ENCODE measurements at places on chromosomes 3 and 15. TPM values are rescaled to one million over a fixed set of nuclear protein-coding genes. Genes with fewer than 3 reads are reported as not detected.

- no peak overlapping the region for H3K4me3 ChIP-seq
- no peaks in the 10 kb centered on the region for H3K27me3 ChIP-seq
- H3K27ac ChIP-seq = no peak overlapping the region
- no peaks in the 10 kb centered on the region for H3K36me3 ChIP-seq
- DNase-seq = no peak
- no peaks in the 10 kb centered on the region for H3K4me1 ChIP-seq
Measured at GRCh38 chr15:39265261-39265660, 315.6 kb upstream of the THBS1 start.

DNA sequence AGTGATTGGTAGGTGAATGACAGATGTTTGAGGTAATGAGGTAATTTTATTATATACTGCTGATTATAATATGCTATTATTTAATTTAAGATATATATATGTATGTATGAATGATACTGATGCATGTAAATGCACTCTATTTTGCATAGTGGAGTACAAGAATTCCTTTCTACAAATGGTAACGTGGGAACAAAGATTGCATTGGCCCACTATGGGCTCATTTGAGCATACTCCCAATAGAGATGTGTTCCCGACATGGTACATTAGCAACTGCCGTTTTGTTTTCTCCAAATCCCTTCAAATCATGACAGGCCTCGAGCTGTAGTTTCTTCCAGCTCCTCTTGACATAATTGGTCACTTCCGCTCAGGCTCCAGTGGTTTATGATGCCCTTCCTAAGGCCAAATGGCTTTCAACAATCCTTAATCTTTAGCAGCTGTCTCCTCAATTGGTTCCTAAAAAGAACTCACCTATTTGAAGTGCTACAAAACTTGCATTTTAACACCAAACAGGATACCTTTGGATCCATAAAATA is 266.1 kb downstream of the ADAMTSL3 start:
- no peak for DNase-seq
- H3K27ac ChIP-seq = no peak overlapping the region
- H3K4me1 ChIP-seq = no peaks in the 10 kb centered on the region
- H3K36me3 ChIP-seq = no peaks in the 10 kb centered on the region
- no peaks in the 10 kb centered on the region for H3K27me3 ChIP-seq

DNA sequence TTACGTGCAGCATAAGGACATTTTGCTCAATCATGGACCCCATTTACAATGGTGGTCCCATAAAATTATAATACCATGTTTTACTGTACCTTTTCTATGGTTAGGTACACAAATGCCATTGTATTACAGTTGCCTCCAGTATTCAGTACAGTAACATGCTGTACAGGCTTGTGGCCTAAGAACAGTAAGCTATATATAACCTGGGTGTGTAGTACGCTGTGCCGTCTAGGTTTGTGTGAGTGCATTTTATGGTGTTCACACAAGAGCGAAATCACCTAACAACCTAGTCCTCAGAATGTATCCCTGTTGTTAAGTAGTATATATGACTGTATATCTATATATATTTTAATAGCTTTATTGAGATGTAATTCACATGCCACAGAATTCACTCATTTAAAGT is 12.5 kb downstream of the ASB7 start:
- DNase-seq = no peak
- H3K4me1 ChIP-seq = peaks cover 11% of the 10 kb centered on the region
- H3K27me3 ChIP-seq = no peaks in the 10 kb centered on the region
- H3K4me3 ChIP-seq = no peak overlapping the region
- no peak overlapping the region for H3K27ac ChIP-seq
- peaks cover 82% of the 10 kb centered on the region for H3K36me3 ChIP-seq

DNA sequence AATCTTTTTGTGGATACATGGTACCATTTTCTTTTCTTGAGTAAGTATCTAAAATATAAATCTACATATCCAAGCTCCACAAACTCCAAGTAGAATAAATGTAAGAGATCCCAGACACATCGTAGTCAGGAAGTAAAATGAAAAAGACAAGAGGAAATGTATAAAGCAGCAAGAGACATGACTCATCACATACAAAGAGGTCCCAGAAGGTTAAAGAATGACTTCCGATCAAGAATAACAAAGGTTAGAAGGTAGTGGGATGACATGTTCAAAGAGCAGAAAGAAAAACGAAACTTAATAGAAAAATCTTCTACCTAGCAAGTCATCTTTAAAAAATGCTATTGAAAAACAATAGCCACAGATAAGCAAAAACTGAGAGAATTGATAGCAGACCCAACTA is 705.8 kb downstream of the NR2F2 start:
- H3K36me3 ChIP-seq = no peaks in the 10 kb centered on the region
- no peaks in the 10 kb centered on the region for H3K4me1 ChIP-seq
- H3K4me3 ChIP-seq = no peak overlapping the region
- H3K27me3 ChIP-seq = no peaks in the 10 kb centered on the region
- DNase-seq = no peak

- H3K27me3 ChIP-seq = no peaks in the 10 kb centered on the region
- no peaks in the 10 kb centered on the region for H3K36me3 ChIP-seq
- no peak overlapping the region for H3K4me3 ChIP-seq
- no peak overlapping the region for H3K27ac ChIP-seq
- DNase-seq = no peak
Measured at GRCh38 chr3:19029837-19030521, 118.3 kb upstream of the KCNH8 start.

Gene SKOR1
- total RNA-seq = 0.64 TPM

Gene THAP10
- 0.34 TPM for total RNA-seq

- peak overlapping the region; percentile 15 for H3K27ac ChIP-seq
- H3K4me3 ChIP-seq = no peak overlapping the region
- peaks cover 25% of the 10 kb centered on the region for H3K27me3 ChIP-seq
- peaks cover 16% of the 10 kb centered on the region for H3K4me1 ChIP-seq
- no peaks in the 10 kb centered on the region for H3K36me3 ChIP-seq
- DNase-seq = peak; percentile 36
Measured at GRCh38 chr3:193788189-193788991, 195.4 kb downstream of the OPA1 start.

- no peaks in the 10 kb centered on the region for H3K36me3 ChIP-seq
- no peaks in the 10 kb centered on the region for H3K4me1 ChIP-seq
- no peak for DNase-seq
- H3K4me3 ChIP-seq = no peak overlapping the region
- H3K27me3 ChIP-seq = no peaks in the 10 kb centered on the region
Measured at GRCh38 chr3:66404903-66405700, 95.7 kb downstream of the LRIG1 start.

GRCh38 chr3:140447136-140447535 is 230.7 kb upstream of the TRIM42 start:
- no peaks in the 10 kb centered on the region for H3K27me3 ChIP-seq
- no peaks in the 10 kb centered on the region for H3K36me3 ChIP-seq
- H3K27ac ChIP-seq = no peak overlapping the region
- no peaks in the 10 kb centered on the region for H3K4me1 ChIP-seq
- H3K4me3 ChIP-seq = no peak overlapping the region

GRCh38 chr15:89361451-89362202 is 27.0 kb upstream of the POLG start:
- H3K4me1 ChIP-seq = peaks cover 13% of the 10 kb centered on the region
- H3K4me3 ChIP-seq = peak overlapping the region; percentile 19
- H3K27me3 ChIP-seq = peaks cover 72% of the 10 kb centered on the region
- DNase-seq = peak; percentile 49
- H3K27ac ChIP-seq = no peak overlapping the region
- no peaks in the 10 kb centered on the region for H3K36me3 ChIP-seq

Gene ADAMTS9
- total RNA-seq = not detected

Gene EXOSC7
- 44.0 TPM for total RNA-seq

GRCh38 chr3:155286736-155287135 is 6.7 kb downstream of the STRIT1 start:
- no peaks in the 10 kb centered on the region for H3K27me3 ChIP-seq
- H3K36me3 ChIP-seq = no peaks in the 10 kb centered on the region
- DNase-seq = no peak
- H3K27ac ChIP-seq = no peak overlapping the region
- no peak overlapping the region for H3K4me3 ChIP-seq

DNA sequence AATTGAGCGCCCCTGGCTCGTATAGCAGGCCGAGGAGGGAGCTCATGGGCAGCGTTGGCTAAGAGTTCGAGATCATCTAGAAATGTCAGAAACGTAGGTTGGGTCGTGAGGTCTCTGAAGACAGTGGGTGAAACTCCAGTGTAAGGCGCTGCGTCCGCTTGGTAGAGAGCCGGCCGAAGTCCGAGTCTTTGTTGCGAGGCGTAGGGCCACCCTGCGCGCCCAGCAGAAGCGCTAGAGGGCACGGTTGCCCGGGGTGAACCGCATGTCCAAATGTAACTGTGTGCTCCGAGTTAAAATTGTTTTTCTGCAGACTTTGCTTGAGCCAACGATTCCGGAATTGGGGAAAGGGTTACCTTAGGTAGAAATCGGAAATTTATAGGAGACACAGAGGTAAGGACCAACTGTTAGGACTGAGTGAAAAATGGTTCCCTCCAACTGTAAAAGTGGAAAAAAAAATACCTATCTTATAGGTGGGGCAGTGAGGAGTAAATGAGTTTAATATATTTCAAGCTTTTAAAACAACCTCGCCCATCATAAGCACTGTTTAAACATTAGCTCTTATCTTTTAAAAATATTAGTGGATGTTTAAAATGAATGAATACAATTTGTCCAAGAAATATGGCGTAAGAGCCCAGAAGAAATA is 993 bp upstream of the SIAH2 start:
- H3K27ac ChIP-seq = peak overlapping the region; percentile 100
- peaks cover 31% of the 10 kb centered on the region for H3K36me3 ChIP-seq
- peak overlapping the region; percentile 99 for H3K4me3 ChIP-seq
- peaks cover 72% of the 10 kb centered on the region for H3K4me1 ChIP-seq
- no peak for DNase-seq

- no peak overlapping the region for H3K27ac ChIP-seq
- H3K36me3 ChIP-seq = no peaks in the 10 kb centered on the region
- no peaks in the 10 kb centered on the region for H3K4me1 ChIP-seq
- no peak overlapping the region for H3K4me3 ChIP-seq
- H3K27me3 ChIP-seq = peaks cover 7% of the 10 kb centered on the region
- no peak for DNase-seq
Measured at GRCh38 chr3:89098964-89099585, 8.3 kb upstream of the EPHA3 start.

DNA sequence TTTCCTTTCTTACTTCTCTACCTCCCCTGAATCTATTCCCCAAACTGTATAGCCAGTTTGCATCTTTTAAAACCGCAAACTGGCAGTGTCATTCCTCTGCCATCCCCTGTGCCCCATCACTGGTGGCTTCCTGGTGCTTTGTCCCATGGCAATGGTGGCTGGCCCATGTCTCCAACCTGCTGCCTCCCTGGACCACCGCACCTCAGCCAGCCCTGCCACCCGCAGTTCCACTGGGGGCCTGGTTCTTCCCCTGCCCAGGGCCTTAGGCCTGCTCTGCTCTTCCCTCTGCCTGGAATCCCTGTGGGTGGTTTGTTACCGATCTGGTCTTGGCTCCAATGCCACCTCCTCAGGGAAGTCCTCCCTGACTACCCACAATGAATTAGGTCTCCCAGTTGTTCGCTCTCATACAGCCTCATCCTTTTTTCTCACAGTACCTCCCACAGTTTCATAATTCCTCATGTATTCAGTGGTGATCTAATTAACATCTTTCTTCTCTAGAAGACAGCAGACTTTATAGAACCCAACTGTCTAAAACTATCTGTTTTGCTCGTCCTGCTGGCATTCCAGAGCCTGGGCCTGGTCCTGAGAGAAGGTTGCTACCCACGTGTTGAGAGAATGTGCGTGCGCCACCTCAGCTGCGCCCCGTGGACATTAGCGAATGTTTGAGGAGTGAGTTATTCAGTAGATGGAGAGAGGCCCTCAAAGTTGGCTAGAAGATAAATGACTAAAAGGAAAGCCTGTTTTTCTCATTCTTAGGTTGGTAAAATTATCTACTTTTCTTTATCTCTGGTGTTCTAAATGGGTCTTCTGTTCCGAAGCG is 130.1 kb downstream of the DNAJB8 start:
- no peaks in the 10 kb centered on the region for H3K4me1 ChIP-seq
- no peak overlapping the region for H3K27ac ChIP-seq
- no peak overlapping the region for H3K4me3 ChIP-seq

- peaks cover 3% of the 10 kb centered on the region for H3K4me1 ChIP-seq
- H3K4me3 ChIP-seq = no peak overlapping the region
- no peak overlapping the region for H3K27ac ChIP-seq
- H3K36me3 ChIP-seq = no peaks in the 10 kb centered on the region
- peaks cover 15% of the 10 kb centered on the region for H3K27me3 ChIP-seq
- DNase-seq = peak; percentile 30
Measured at GRCh38 chr3:184289426-184289938, 9.6 kb upstream of the PSMD2 start.

- H3K27me3 ChIP-seq = no peaks in the 10 kb centered on the region
- H3K4me1 ChIP-seq = no peaks in the 10 kb centered on the region
- no peak for DNase-seq
- H3K36me3 ChIP-seq = no peaks in the 10 kb centered on the region
- no peak overlapping the region for H3K27ac ChIP-seq
Measured at GRCh38 chr15:84400017-84400740, 164.6 kb downstream of the GOLGA6L4 start.

- no peak overlapping the region for H3K27ac ChIP-seq
- H3K27me3 ChIP-seq = no peaks in the 10 kb centered on the region
- DNase-seq = no peak
- no peak overlapping the region for H3K4me3 ChIP-seq
- H3K36me3 ChIP-seq = no peaks in the 10 kb centered on the region
Measured at GRCh38 chr3:56694867-56695683, 12.0 kb upstream of the TASOR start.

Gene PXYLP1
- total RNA-seq = 2.7 TPM

GRCh38 chr3:152365126-152365525 is 96.4 kb downstream of the MBNL1 start:
- H3K27ac ChIP-seq = peak overlapping the region; percentile 65
- no peak for DNase-seq
- peaks cover 70% of the 10 kb centered on the region for H3K4me1 ChIP-seq
- H3K36me3 ChIP-seq = peaks cover 70% of the 10 kb centered on the region
- no peaks in the 10 kb centered on the region for H3K27me3 ChIP-seq

DNA sequence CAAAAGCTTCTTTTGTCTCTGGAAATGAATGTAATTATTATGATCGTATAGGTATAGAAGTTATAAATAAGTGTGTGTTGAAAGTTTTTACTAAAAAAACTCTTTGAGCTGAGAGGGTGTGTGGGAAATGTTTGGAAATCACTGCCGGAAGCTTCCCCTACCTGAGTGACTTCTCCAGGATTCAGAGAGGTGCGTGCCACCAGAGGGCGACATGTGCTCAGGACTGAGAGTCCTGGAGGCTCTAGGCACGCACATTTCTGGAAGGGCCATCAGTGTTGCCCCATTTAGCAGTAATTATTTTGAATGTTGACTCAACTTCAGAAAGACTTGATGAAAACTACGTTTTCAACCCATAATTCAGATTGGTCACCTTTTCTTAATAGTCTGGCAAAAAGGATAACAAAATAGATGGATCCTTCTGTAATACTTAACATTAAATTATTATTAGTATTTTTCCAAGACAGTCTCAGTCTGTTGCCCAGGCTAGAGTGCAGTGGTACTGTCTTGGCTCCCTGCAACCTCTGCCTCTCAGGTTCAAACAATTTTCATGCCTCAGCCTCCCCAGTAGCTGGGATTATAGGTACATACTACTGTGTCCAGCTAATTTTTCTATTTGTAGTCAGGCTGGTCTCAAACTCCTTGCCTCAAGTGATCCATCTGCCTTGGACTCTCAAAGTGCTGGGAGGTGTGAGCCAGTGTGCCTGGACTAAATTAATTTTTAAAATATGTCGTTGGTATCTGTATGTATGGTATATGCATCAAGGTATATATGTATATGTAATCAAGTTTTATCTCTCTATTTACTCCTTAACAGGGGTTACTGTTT is 34.5 kb downstream of the GPR171 start:
- DNase-seq = peak; percentile 54
- H3K27me3 ChIP-seq = no peaks in the 10 kb centered on the region
- no peak overlapping the region for H3K27ac ChIP-seq
- no peaks in the 10 kb centered on the region for H3K36me3 ChIP-seq
- H3K4me3 ChIP-seq = no peak overlapping the region

GRCh38 chr3:111797171-111797615 is 61.9 kb upstream of the PHLDB2 start:
- no peak overlapping the region for H3K4me3 ChIP-seq
- DNase-seq = no peak
- H3K4me1 ChIP-seq = no peaks in the 10 kb centered on the region
- H3K27ac ChIP-seq = no peak overlapping the region
- H3K36me3 ChIP-seq = no peaks in the 10 kb centered on the region

Gene SLCO2A1
- total RNA-seq = not detected
